ENCODE measurements at places on chromosomes 12 and 14.

DNA sequence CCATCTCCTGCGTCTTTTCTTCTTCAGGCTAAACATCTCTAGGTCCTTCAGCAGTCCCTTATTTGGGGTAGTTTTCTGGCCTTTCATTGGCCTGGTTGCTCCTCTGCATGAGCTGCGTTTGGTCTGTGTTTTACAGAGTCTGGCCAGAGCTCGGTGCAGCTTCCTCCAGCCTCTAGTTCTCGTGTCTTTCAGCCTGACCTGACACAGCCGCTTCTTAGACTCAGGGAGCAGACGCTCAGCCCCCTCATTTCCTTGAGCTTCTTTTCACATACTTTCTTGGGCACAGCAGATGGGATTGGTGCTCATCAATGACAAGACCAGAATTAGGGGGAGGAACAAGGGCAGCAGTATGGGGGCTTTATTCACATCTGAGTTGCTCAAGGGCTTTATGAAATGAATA is 13.6 kb upstream of the GSG1 start:
- DNase-seq: no peak

DNA sequence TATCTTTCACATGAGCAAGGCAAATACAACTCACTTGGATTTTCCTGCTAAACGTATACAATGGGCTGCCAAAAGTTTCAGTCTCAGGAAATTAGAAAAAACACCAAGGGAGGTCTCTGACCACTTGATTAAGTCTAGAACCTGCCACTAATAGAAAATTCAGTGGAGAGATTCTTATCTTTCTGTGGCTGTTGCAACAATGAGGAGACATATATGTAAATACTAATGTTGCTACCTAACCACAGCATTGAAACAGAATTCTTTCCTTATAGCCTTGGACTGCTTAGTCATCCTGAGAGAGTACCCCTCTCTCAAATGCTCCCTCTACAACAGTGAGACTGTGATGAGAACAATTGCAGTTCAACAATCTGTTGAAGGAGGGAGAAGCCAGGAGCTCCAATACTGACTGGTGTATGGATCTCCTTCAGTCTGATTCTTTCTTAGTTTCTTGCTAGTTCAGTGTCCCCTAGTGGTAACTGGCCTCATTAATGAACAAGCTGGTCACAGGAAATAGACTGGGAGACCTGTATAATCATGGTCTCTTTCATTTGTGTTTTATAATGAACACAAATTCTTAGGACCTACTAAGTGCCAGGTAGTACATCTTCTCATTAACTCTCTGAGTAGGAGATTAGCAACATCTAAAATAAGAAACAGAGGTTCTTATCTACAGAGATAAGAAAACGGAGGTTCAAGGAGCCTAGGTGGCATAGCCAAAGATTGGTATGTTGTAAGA is 164.5 kb downstream of the SLC38A4 start:
- peak; percentile 71 for DNase-seq

DNA sequence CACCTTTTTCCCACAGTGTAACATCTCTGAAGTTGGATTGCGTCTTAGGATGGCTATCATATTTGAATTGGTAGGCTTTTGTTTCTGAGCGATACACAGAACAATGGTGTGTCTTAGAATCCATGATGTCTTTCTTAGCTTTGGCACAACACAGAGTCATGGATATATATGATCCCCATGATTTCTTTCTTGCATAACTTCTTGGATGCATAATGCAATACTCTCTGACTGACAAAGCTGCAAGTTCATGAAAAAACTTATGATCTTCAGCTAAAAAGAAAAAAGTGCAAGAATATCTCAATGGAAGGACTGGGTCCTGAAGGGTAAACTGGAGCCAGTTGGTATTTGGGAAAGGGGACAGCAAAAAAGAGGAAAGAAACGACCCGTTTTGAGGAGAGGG is 48.1 kb downstream of the VWF start:
- DNase-seq: no peak

- no peak for DNase-seq
Measured at GRCh38 chr12:132559652-132560363, 50.6 kb downstream of the LRCOL1 start.

DNA sequence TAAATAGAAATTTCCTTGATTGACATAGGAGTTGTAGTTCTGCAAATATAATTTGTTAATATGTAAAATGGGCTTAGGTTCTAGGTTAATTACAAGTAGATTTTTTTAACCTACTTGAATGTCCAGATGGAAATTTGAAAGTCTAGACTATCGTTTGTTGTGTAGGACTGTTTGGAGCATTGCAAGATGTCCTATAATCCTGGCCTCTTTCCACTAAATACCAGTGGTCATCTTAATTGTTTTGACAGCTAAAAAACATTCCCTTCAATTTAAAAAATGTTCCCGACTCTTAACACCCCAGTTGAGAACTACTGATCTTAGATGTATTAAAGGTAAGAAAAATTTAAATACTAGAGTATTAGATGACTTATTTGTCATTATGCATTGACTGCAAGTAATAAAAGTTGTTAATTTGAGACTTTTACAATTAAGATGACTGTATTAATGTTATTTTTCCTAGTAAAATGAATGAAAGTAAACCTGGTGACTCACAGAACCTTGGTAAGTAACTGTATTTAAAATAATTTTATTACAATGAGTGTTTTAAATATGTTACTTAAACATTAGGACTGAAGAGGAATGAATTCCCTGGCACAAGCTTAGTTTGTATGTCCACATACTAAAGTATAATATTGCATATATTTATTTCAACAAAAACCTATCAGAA is 21.8 kb downstream of the G2E3 start:
- DNase-seq: no peak

DNA sequence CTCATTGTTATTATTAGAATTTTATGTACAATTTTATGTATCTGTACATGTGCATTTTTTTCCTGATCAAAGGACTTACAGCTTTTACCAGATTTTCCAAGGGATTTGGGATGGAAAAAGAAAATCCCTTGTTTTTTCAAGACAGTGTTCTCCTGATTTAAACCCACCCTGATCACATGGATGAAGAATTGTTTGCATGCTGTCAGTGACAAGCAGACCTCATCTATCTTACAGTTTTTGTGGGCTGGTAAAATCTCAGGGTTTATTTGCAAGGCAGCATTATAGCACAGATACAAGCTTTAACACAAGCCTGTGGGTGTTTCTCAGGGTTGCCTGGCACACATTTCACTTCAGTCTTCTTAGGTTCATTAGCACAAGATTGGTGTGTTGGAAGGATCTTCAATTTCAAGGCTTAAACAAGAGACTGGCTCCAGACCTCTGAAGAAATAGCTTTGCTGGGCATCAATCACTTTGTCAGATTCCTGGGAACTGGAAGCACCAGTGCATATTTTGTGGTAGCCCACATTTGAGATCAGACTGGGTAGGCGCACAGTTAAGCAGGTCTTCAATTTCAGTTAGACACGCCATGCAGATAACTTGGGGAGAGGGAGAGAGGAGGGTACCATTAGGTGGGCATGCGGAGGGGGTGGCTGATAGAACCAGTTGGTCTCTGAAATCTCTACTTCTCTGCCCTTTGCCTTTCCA is 118.0 kb downstream of the TBX5 start:
- DNase-seq: peak; percentile 66

DNA sequence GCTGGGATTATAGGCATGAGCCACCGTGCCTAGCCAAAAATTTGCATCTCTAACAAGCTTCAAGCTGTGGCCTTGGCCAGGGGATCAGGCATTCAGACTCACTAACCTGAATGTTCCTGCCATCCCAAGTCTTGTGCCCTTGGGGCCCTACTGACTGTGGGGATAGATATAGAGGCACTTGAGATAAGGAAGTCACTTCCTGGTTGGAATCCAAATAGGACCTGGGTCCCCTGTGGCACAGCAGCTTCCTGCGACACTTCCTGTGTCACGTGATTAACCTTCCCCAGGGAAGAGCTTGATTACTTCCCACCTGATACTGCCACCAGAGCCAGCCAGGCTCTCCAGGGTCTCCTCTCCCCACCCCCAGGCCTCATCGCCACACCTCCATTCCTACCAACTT is 128.2 kb downstream of the BCL11B start:
- DNase-seq: no peak

- no peak for DNase-seq
Measured at GRCh38 chr12:65896743-65897142, 72.5 kb downstream of the HMGA2 start.

- DNase-seq: no peak
Measured at GRCh38 chr12:69553628-69554248, 31.5 kb upstream of the CCT2 start.

GRCh38 chr12:7638760-7639555 is 26.8 kb downstream of the APOBEC1 start:
- DNase-seq: peak; percentile 42

GRCh38 chr14:103881268-103882201 is 34.2 kb upstream of the PPP1R13B start:
- no peak for DNase-seq

- no peak for DNase-seq
Measured at GRCh38 chr12:51108136-51108535, 24.7 kb upstream of the CSRNP2 start.

DNA sequence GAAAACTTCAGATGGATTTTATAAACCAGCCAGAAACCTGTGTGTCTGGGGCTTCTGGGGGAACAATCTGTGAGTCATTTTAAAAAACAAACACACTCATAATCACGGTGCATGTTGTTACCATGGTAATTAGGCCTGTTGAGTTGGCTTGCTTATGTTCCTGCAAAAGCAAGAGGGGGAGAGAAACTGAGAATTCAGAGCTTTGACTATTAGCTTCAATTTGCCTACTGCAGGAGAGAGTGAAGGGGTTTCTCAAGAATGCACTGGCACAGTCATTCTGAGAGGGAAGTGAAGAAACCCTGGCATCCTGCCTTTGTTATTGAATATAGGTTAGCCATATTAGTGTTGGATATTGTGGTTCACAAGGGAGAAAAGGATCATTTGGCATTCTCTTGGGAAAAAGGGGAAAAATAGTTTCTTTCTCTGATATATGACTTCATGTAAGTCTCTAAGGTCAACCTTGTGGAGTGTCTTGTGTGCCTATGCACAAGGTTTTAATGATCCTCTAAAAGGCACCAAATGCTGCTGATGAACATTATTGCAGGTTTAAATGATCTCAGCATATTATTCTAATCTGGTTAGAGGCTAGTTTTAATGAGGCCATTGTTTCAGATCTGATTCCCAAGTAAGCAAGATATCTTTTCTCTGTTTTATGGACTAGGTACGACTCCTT is 12.9 kb downstream of the GNG2 start:
- DNase-seq: peak; percentile 74

DNA sequence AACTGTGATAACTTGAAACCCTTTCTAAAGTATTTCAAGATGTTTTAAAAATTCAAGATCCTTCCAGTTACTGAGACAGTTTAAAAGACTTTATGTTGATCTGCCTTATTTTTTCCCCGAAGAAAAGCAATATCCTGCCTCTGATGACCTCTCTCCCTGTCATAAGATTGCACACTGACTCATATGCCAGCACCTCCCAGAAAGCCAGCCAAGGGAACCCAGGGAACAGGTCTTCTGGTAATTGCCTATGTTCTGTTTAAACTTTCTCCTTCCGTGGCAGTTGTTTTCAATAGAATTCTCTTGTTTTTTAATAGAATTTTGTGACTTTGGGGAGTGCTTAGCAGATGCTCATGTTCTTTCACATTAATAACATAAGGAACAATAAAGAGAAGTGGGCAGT is 300.2 kb upstream of the PRKD1 start:
- no peak for DNase-seq

DNA sequence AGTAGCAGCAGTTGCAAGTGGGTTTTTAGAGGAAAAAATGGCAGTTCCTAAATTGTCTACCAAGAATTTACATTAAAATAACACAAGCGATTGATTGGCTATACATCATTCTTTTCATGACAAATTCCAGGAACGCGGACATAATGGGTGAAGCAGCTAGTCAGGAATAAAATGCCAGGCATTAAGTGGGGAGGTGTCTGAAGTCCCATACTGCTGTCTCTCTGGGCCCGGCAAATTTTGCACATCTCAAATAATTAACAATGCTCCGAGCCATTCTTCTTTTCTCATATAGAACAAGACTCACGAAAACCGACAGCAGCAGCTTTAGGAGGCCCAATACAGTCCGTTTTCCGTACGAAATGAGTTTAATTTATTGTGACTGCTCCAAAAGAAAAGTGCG is 696 bp downstream of the RPL36AL start:
- DNase-seq: no peak

- DNase-seq: no peak
Measured at GRCh38 chr12:124279846-124280360, 15.0 kb upstream of the RFLNA start.

- DNase-seq: no peak
Measured at GRCh38 chr14:50798048-50798421, 32.9 kb downstream of the NIN start.

DNA sequence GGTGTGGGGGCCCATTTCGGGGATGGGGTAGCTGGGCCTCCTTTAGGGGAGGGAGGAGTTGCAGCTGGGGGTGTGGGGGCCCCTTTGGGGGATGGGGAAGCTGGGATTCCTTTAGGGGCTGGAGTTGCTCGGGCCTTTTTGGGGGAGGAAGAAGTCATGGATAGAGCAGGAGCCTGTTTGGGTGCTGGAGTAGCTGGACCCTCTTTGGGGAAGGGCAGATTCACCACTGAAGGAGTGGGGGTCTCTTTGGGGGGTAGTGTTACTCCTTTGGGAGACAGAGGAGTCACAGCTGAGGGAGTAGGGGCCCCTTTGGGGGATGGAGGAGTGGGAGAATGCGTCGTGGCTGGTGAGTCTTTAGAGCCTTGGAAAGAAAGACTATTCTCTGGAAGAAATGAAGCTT is 6.5 kb downstream of the NACA start:
- no peak for DNase-seq

DNA sequence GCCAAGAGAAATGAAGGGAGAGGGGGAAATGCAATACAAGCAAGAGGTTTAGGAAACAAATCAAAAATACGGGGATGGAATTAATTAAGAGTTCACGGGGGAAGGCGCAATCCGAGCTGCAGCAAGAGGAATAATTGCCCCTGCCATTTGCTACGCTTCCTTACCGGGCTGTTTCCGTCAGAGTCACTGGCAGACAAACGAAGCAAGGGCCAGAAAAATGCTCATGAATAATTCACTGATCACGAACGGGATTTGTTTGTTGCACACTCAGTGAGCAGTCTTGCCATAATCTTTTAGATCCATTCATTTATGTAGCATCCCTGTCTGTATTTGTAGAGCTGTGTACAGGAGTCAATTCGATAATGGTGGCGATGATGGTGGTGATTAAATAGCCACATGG is 39.0 kb downstream of the PLXNC1 start:
- no peak for DNase-seq

- DNase-seq: no peak
Measured at GRCh38 chr12:101920906-101921305, 43.5 kb downstream of the DRAM1 start.

GRCh38 chr12:23049180-23049579 is 424.2 kb downstream of the ETNK1 start:
- no peak for DNase-seq

DNA sequence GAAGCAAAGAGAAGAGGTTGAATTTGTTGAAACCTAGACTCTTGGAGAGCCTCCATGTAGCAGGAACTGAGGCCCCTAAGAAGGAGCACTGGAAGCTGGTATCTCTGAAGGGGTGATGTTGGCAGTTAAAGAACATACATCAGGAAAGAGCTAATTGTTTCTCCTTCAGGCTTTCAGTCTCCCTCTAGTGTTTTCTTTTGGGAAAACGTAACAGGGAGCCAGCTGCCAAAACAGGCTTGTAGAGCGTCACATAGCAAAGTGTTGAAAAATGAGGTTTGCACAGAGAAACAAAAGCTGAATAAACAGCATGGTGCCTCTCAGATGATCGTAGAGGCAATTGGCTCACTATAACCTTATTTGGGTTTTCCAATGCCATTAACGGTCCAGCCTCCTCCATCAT is 46.9 kb upstream of the CAND1 start:
- no peak for DNase-seq

- DNase-seq: no peak
Measured at GRCh38 chr12:34396006-34396860, 373.9 kb downstream of the ALG10 start.
